Glutamatergic neuron (in vitro differentiated cells): ENCODE measurements at places on chromosomes 6 and 20.

DNA sequence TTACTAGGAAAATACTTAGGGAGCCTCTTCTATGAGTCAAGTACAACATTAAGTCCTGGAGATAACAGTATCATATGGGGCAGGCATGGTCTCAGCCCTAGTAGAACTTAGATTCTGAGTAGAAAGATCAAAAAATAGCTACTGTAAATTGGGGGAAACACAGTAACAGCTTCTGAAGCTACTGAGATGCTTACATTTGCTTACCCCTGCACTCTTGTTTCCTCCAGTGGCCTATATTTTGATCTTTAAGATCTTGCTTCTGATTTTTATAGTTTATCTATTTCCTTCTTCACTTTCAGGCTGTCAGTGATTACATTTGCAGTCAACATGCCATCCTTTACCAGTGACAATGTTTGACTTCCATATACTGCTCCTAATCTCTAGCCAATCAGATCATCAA lies 35.3 kb downstream of the HIVEP2 start:
- DNase-seq, result no peak

- DNase-seq, result no peak
Measured at GRCh38 chr6:144294016-144294415, 8.9 kb downstream of the UTRN start.

GRCh38 chr20:7571101-7571500 lies 369.2 kb downstream of the HAO1 start:
- no peak for DNase-seq

DNA sequence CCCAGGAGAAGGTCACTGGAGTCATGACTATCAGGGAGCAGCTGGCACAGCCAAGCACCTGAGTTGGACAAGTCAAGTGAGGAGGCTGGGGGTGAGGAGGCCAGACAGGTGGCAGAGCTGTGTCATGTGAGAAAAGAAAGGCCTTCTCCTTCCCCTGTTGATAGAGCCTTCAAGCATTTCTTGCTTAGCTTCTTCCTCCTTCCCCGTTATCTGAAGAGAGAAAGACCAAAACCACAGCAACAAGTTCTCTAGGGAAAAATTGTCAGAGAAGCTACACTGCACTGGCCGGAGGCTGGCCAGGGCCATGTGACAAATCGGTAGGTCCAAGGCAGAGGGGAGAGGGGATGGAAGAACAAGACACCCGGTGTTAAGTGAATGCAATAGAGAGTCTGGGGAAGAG lies 202.1 kb upstream of the PRDM1 start:
- no peak for DNase-seq

DNA sequence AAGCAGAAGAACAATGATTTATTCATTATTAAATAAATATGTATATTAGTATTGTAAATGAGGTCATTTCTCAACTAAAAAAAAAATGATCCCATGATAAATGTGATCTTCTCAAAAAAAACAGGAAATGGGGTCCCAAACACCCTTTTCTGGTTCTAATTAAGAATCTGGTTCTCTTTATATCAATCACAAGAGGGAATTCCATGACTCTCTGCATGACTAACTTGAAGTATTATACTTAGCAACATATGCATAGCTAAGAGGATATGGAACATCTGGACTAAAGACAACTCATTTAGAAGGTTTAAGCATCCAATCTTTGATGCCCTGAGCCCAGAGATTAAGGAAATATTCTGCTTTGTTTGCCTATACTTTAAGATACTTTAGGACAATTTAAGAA lies 89.7 kb upstream of the EMILIN3 start:
- no peak for DNase-seq

DNA sequence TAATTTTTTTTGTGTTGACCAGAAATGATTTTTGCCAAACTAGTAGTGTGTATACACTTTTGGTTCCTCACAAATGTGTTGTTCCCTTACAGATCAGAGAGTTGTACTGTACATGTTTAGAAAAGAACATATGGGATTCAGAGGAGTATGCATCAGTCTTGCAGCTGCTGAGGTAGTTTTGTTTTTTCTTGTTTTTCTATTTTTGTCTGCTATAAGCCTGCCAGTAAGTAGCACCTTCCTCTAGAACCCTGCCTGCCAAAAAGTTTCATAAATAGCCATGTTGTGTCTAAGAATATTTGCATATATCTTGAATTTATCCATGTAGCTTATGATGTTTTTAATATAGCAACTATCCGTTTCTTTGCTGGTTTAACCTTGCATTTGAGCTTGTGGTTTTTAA lies 46.4 kb downstream of the ORC3 start:
- no peak for DNase-seq

DNA sequence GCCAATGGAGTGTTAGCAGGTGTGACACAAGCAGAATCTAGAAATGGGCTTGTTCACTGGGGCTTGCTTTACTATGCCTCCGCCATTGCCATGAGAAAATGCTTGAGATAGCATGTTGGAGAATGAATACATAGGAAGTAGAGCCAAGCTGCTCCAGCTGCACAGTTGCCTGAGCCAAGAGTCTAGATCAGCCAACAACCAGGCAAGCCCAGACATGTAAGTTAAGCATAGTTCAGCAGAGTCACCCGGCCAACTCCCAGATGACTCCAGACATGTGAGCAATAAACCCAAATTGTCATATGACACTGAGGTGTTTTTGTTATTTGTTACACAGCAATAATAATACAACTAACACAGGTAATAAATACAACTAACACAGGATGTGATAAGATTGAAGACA lies 167.9 kb downstream of the HAO1 start:
- DNase-seq, result no peak

- no peak for DNase-seq
Measured at GRCh38 chr6:87104667-87105066, 9.8 kb upstream of the CGA start.

- DNase-seq, result no peak
Measured at GRCh38 chr20:6265204-6265904, 142.5 kb upstream of the FERMT1 start.

DNA sequence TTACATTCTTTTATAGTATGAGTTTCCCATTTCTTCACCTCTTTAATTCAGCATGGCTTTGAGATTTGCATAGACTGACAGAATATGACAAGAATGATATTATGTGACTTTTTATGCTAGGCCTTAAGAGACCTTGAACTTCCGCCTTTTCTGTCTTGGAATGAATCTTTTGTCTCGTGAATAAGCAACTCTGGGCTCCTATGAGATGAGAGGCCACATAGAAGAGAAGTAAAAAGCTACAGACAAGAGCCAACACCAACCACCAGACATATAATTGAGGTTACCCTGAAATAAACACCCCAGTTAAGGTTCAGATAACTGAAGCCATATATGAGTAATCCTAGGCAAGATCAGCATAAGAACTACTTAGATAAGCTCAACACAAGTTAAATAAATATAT lies 600.8 kb downstream of the MEI4 start:
- DNase-seq, result no peak

GRCh38 chr6:46040288-46040687 lies 24.6 kb upstream of the CLIC5 start:
- DNase-seq, result no peak

- DNase-seq, result no peak
Measured at GRCh38 chr6:98525860-98526259, 308.5 kb upstream of the POU3F2 start.

- DNase-seq, result no peak
Measured at GRCh38 chr6:18119236-18119635, 3.2 kb downstream of the NHLRC1 start.

DNA sequence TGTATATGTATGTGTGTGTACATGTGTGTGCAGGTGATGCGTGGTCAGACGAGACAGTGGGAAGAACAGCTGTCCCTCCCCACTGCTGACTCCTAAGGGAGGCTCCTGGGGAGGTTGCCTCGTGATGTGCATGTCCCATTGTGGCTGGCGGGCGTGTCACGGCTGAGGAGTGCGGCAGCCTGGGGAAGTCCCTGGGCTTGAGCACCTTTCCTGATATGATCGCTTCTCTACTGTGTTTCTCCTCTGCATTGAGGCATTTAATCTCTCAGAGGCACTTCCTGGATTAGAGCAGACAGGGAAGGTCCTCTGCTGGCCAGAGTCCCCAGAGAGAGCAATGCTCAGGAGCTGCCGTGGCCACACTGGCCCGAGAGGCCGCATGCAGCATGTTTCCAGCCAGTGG lies 11.4 kb downstream of the NPBWR2 start:
- DNase-seq, result no peak

GRCh38 chr20:5349448-5349847 lies 32.7 kb upstream of the PROKR2 start:
- DNase-seq, result no peak

- no peak for DNase-seq
Measured at GRCh38 chr20:22908437-22908836, 126.7 kb upstream of the SSTR4 start.

- peak; percentile 78 for DNase-seq
Measured at GRCh38 chr6:77466055-77466450, 2.8 kb upstream of the HTR1B start.

DNA sequence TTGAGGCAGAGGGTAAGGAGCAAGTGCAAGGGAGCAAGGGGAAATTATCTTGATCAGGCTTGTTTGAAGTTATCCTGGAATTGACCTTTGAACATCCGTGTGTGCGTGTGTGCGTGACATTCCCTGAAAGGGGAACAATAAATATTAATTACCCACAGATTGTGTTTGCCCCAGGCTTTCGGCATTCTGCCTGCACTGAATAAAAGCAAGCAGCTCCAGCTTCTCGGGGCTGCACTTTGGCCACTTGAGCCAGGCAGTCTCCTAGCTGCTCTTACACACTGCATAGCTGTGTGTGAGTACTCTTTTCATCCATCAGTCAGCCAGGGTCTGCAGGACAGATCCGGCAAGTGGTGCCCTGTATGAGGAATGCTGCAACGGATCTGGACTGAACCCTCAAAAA lies 107.7 kb upstream of the BTN3A2 start:
- no peak for DNase-seq

DNA sequence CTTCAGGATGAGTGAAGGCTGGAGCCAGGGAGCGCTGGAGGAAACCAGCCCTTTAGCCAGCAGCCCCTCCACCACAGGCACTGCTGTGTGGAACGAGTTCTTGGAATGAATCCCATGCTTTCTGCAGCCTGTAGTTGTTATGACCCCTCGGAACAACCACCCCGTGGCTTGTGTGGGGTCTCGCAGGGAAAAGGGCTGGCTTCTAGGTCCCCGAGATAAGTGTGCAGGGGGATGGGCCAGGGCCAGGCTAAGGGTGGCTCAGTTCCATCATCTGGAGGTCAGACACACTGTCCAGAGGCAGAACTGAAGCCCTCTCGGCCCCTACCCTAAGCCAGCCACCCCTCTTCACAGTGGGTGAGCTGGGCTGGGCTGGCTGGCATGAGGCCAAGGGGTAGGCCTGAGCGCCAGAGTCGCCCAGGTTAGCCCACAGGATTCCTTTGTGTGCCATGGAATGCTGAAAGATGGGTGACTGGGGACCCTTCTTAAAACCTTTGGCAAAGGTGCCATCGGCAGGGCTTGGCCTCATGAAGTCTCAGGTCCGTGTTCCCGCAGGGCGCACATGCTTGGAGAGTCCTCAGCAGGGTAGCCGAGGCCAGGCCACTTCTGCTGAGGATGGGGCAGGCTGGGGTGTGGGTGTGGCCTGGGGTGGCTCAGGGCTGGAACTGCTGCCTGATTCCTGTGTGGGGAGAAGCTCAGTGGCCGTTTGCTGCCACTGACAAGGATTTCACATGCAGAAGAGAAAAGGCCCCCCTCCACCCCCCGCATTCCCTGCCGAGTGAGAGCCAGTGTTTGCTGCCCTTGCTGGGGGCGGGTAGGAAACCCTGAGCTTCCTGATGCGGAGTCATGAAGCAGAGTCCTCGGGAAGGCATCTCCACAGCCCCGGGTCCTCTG lies 24.6 kb downstream of the SPATA2 start:
- DNase-seq, result no peak

DNA sequence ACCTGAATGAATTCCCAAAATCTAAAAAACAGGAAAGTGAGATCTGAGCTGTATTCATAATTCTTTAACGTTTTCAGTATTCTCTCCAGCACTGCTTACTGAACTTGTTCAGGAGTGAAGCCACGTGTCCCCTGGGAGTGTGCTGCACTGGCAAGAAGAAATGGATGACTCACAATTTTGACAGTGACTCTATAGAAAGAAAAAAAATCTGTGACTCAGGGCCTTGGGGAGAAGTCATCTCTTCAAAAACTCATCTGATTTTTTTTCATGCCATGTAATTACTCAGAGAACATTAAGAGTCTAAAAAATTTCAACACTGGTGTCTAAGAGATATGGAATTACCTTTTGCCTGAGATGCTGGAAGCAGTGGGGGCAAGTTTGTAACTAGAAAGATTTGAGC lies 39.7 kb downstream of the ANKEF1 start:
- peak; percentile 54 for DNase-seq

DNA sequence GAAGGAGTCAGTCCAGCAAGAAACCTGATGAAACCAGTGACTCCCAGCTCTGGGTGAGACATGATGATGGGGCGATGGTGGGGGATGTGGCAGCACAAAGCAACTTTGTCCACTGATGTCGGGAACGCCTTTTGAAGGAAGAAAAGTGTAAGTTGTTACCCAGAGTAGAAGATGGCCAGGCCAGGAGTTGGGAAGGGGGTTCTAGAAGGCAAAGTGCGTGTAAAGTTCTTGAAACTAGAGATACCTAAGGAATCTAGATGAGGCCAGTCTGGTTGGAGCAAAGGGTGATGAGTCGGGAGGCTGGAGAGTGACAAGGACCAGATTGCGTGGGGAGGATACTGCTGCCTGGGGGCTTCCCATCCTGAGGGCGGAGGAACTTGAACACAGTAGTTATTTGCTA lies 117.0 kb downstream of the PHACTR3 start:
- DNase-seq, result no peak

GRCh38 chr20:59455402-59456341 lies 148.7 kb upstream of the PHACTR3 start:
- DNase-seq, result no peak

DNA sequence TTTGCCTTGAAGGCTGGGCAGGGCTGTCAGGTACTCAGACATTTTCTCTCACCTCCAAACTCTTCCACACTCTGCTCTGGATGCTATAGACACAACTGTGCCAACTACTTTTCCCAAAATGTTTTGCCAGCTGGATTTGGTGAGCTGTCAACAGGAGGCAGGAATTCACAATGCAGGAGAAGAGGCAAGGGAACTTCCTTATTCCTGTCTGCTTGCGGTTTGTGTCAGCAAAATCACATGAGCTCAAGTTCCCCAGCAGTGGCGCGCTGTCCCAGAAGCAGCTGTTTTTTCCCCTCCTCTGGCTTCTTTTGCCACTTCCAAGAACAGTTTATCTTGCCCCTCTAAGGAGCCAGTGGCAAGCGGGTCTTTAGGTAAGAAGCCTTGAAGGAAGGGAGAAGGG lies 608.2 kb downstream of the PRKN start:
- no peak for DNase-seq

DNA sequence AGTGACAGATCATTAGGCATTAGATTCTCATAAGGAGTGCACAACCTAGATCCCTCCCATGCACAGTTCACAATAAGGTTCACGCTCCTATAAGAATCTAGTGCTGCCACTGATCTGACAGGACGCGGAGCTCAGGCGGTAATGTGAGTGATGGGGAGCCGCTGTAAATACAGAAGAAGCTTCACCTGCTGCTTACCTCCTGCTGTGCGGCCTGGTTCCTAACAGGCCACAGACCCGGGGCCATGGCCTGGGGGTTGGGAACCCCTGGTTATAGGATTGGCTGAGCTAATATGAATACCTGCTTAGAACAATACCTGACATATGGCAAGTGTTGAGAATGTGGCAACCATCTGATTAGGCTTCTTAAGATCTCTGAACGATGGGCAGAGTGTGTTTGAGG lies 2.4 kb downstream of the PNPLA1 start:
- DNase-seq, result no peak

- DNase-seq, result peak; percentile 19
Measured at GRCh38 chr6:83431545-83432155, 799 bp upstream of the ME1 start.

GRCh38 chr6:47188588-47189021 lies 121.1 kb downstream of the TNFRSF21 start:
- DNase-seq, result no peak
